Neural crest cell (in vitro differentiated cells): ENCODE measurements at places on chromosomes 2 and 18.

DNA sequence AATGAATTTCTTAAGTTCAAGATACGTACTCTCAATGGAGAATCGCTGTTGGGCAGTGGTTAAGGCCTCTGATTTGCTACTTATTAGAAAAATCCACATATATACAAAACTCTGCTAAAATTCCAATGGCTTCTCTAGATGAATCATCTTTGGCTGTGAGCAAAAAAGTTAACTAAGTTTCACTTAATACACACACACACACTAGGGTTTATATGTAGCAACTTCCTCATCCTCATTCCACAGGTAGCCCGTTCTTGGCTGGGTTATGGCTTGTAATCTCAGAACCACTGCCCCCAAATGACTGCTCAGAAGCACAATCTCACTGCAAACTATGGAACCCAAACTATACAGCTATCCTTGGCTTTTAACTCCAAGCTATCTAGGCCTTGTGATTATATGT is 99.7 kb downstream of the SMAD2 start:
- no peak for DNase-seq

DNA sequence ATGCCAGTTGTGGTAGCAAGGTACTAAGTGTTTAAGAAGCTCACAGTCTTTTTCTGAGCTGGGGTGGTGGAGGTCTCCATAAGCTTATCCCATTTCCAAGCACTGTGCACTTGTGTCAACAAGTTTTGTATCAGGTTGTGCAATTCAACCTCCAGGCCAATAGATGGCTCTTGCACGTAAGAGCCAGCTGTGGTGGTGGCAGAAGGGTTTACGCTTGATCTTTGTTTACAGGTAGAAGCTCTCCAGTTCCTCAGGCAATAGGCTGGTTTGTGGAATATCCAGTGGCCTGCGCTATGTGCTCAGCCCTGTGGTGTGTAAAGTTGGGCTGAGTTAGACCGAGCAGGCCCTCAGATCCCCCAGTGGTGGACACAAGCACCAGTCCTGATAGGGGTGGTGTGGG is 89.7 kb upstream of the CNTNAP5 start:
- DNase-seq, result no peak

GRCh38 chr2:239291475-239292350 is 109.1 kb downstream of the HDAC4 start:
- peak; percentile 55 for DNase-seq

GRCh38 chr18:61470031-61470674 is 136.9 kb downstream of the CDH20 start:
- no peak for DNase-seq

DNA sequence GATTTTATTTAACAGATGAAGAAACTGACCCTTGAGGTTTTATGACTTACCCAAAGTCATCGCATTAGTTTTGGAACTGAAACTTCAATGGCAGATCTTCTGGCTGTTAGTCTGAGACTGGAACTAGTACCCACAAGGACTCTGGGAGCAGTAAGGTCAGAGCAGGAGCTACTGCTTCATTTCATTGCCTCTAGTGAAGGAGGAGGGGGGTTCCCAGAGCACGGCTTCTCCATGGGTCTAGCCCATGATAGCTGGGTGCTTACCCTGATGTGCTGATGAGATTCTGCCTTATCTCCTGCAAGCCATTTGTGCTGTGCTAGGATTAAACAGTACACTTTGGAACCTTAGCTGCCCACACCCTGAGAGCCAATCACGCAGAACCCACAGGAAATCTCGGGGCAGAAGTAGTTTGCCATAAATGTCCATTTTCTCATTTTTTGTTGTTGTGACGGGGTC is 5.4 kb upstream of the RNASEH1 start:
- DNase-seq, result no peak

DNA sequence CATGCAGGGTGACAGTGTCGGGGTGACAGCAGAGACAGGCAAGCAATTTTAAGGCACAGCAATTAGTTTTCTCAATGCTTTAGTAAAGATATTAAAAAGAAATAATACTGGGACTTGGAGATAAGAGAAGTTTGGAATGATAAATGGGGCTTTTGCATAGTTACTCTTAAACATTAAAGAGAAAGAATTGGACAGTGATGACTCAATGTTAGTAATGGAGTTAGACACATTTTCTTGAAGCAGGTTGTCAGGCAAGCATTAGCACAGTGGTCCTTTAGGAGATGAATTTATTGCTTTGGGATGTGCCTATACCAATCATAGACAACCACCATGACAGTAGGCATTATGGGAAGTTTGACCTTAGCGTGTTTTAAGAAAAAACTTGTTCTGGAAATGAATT is 228.3 kb upstream of the RAB12 start:
- DNase-seq, result no peak

DNA sequence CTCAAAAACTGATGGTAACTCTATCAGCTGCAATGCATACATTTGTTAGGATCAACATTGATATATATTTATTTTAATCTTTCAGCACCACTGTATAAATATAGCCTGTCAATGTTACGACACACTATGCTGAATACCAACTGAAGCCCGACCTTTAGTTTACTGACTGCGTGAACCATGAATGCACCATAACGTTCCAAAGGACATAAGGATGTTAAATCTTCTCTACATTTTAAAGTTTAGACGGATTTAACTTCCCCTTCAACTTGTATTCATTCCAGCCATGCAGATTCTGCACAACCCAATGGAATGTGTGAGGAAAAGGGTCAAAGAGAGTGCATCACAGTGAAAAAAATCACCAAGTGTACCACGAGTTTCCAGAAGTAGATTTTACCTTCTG is 489.5 kb downstream of the IRS1 start:
- no peak for DNase-seq

DNA sequence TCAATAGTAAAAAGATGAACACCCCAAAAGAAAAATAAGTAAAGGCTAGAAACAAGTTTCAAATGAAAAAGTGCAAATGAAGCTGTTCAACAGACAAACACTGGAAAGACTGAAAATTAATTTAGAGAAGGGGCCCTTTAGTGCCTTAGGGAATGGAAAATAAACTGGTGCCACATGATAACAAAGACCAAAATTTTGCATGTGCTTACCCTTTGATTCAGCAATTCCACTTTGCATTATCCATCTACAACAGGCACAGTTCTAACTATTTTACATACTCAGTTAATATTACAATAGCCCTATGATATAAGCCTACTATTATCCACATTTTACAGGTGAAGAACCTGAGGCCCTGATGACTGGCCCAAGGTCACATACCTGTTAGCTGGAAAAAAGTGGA is 183.9 kb downstream of the NBAS start:
- no peak for DNase-seq

- DNase-seq, result no peak
These were observed 396.8 kb upstream of the ID2 start for GRCh38 chr2:8285081-8285480.

GRCh38 chr2:128217671-128218070 is 101.0 kb downstream of the HS6ST1 start:
- DNase-seq, result no peak

DNA sequence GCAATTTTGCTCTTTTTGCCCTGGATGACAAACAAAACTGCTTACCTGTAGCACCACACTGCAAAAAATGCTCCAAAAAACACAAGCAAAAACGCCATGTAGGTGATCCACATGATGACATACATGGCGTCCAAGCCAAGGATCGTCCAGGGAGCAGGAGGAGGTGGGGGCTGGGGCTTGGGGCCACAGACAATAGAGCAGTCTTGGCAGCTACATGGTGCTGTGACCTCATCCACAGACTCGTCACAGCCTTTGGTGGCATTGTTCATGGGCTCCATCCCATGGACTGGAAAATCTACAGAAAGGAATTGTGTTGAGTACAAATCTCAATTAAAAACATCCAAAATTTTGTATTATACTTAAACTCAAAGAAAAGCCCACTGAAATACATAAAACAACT is 26.1 kb downstream of the NPC1 start:
- DNase-seq, result no peak

DNA sequence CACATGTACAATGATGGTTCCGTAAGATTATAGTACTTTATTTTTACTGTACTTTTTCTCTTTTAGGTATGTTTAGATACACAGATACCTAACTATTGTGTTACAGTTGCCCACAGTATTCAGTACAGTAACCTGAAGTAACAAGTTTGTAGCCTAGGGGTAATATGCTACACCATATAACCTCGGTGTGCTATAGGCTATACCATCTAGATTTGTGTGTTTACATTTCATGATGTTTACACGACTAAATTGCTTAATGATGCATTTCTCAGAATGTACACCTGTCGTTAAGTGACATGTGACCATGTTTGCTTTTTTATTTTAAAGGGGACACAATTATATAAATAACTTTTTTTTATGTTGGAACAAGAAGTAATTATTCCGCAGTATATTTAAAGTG is 34.5 kb downstream of the PIK3C3 start:
- DNase-seq, result no peak

DNA sequence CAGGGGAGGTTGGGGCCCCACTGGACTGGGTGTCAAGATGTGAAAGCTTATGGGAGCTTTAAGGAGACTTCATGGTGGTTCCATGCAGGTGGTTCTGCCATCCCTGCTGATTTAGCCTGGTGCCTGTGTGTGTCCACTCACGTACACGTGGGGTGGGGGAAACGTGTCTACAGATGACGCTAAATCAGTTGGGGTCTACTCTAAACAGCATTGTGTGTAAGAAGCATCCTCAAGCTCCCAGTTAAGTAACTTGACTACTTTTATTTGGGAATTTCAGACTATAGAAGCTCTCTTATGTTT is 47.1 kb downstream of the BCL2L11 start:
- DNase-seq, result no peak

DNA sequence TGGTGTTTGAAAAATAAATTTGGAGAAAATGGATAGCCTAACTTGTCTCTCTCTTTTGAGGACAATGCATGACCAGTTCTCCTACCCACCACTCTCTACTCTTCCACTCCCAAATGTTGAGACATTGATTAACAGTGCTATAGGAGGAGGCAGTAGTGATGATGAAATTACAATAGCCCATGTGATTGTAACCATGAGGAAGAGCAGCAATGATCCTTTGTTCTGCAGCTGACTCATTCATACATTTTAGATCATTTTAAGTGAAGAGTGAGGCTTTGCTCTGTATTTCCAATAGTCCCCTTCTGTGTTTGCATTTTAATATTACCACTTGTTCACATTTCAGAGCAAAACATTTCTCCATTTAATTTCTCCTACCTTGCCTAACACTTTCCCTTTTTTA is 592.3 kb downstream of the THSD7B start:
- DNase-seq, result no peak
